ENCODE measurements at places on chromosomes 7 and 10.

- DNase-seq = no peak
Measured at GRCh38 chr10:1036341-1036791, 10.7 kb upstream of the IDI2 start.

DNA sequence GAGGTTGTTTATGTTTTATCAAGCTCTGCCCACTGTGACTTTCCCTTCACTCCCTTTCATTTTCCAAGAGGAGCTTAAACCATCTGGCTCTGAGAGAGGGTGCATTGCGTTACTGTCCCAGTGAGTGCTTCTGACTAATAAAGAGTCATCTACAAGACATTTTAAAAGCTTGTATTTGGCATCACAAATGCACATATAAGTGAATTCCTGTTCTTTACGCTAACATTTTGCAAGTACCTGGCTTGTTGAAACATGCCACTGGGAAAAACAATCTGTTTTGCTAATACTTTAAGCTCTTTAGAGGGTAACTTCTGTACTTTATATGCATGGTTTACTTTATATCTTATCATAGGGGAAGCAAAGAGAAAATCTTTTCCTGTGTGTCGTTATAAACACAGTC is 534.6 kb upstream of the POM121L12 start:
- no peak for DNase-seq

DNA sequence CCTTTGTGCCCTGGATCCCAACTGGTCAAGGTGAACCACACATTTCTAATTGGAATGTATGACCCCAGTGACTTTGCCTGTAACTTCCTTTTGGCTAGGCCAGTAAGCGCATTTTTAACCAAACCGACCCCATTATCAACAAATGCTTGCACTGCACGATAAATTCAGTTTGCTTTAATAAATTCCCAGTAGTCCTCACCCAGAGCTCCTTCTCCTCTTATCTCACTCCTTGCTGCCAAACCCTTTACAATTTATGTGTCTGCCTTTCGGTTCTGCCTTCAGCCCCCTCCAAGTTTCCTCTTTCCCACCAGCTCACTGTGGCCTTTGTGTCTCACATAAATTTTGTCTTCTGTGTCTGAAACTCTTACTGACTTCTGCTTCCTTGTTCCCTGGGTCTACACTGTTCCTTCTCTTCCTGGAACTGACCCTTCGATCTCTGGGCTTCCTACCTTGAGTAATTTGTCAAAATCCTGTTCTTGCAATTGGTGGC is 59.0 kb downstream of the TBXAS1 start:
- no peak for DNase-seq

- DNase-seq = no peak
Measured at GRCh38 chr7:138125598-138126111, 49.4 kb downstream of the AKR1D1 start.

DNA sequence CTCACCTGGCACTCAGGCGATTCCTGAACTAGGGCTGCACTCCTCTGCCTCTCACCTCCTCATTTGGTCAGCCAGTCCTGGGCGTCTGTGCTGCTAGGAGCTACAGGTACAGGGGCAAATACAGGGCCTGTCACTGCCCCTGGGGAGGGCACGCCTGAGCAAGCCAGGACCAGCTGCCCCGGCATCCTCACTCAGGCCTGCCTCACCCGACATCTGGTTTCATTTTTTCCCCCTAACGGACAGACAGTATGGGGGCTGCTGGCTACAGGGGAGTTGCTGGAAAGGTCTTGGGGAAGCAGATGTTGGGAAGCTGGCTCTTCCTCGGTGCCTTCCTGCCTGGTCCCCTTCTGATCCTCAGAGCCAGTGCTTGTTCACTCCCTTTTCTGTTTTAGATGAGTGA is 77.3 kb upstream of the PPIF start:
- DNase-seq = no peak

DNA sequence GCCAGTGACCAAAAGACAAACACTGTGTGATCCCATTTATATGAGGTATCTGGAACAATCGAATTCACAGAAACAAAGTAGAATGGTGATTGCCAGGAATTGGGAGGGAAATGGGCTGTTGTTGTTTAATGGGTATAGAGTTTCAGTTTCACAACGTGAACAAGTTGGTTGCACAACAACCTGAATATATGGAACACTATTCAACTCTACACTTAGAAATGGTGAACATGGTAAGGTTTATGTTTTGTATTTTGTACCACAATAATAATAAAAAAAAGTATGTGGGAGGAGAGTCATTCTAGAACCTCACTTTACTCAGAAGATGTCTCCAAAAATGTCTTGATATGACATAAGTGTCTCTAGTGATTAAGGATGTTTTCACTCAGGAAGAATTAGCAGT is 85.2 kb upstream of the SGCE start:
- no peak for DNase-seq

- DNase-seq = no peak
Measured at GRCh38 chr7:315516-316265, 25.7 kb downstream of the FOXL3 start.

- no peak for DNase-seq
Measured at GRCh38 chr7:142607351-142607750, 141.9 kb upstream of the PRSS1 start.

- DNase-seq = no peak
Measured at GRCh38 chr10:70828923-70829322, 13.2 kb downstream of the SGPL1 start.

DNA sequence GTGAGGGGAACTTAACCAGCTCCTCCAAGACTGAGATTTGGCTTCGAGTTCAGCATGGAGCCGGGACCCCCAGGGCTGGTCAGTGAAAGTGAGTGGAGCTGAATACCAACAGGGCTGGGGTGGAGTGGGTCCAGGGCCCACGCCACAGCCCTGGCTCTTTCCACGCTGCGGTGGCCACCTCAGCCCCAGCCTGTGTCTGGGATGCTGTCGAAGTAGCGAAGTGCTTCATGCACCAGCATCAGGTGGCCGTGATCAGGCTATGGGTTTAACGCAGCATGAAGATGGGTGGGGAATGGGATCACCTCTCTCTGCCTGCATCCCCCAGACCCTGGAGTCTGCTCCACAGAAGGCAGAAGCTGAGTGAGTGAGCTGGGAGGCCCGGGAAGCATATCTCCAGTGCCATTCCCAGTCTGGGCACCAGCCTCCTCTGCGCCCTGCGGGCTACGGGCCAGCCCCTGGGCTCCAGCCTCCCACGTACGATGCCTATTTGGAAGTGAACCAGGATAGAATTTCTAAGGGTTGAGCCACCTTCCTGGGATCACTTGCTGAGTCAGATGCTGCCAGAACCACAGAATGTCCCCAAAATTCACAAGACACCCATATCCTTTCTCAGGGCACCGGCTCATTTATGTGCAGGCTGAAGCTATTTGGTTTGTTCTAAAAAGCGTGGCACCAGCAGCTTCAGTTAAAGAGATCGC is 131.1 kb upstream of the CHST15 start:
- no peak for DNase-seq

- DNase-seq = no peak
Measured at GRCh38 chr7:5691606-5692005, 89.9 kb downstream of the RNF216 start.

GRCh38 chr10:132575320-132576201 is 38.0 kb downstream of the INPP5A start:
- DNase-seq = peak; percentile 76

- no peak for DNase-seq
Measured at GRCh38 chr7:38207843-38208242, 29.8 kb downstream of the STARD3NL start.

GRCh38 chr7:158355456-158356065 is 232.1 kb downstream of the PTPRN2 start:
- no peak for DNase-seq

- DNase-seq = no peak
Measured at GRCh38 chr10:117136391-117136975, 1.6 kb downstream of the VAX1 start.

GRCh38 chr7:135334830-135335543 is 101.3 kb downstream of the STRA8 start:
- no peak for DNase-seq

DNA sequence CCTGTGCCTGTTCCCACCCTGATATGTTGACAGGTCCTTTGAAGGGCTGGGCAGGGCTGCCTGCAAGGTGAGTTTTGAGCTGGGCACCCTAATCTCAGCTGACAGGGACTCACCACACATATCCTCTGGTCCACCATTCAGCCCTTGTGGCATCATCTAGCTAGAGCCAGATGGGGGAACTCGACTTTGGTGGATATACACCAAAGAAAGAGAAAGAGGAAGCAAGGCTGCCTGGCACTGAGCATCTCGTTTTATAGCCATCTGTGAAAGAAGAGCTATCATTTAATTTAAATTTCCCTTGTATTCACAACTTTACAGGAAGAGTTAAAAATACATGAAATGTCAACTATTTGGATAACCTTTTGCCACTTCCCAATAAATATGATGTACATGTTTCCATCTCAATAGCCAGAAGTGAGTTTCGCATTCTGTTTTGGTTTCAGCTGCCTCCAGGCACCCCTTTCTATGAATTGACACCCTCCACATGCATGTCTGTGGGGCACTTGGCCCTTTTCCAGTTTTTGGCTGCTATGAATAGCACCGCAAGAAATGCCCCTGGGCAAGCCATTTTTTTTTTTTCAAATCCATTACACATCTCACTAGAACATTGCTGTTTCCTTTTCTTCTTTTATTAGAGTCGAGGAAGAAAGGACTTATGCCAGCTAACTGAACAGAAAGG is 22.9 kb upstream of the GRB10 start:
- no peak for DNase-seq

GRCh38 chr10:124353896-124354295 is 64.8 kb downstream of the OAT start:
- DNase-seq = no peak

- no peak for DNase-seq
Measured at GRCh38 chr7:29881724-29882123, 75.4 kb downstream of the WIPF3 start.

DNA sequence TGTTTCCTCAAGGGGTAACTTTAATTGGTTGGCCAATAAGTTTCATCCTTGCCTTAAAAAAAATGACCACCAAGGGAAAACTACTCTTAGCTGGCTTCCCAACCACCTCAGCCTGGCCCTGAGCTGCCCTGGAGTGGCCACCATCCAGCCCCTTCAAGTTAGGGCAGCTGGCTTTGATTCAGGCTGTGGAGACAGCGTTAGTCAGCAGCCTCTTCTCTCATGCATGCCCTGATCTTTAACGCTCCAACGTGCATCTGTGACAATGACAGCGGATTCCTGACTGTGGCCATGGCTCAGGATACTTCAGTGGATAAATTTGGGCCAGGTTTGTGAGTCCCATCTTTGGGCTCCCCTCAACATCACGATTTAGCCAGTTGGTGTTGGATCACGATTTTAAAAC is 111.6 kb downstream of the RBM20 start:
- no peak for DNase-seq

DNA sequence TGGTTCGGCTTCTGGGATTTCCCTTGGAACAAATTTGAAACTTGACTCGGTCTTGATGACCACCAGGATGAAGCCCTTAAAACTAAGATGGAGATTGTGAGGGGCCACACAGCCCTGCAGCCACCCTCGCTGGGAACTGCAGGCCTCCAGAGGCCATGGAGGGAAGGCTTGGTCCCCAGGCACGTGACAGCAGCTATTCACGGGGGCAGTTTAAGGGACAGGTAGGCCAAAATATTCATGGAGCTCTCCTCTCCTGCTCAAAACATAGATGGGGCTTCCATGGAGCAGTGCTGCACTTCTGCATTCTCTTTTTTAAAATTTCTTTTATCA is 137.0 kb downstream of the ADCY1 start:
- DNase-seq = no peak

GRCh38 chr7:56199639-56200038 is 83.4 kb upstream of the NUPR2 start:
- DNase-seq = no peak

DNA sequence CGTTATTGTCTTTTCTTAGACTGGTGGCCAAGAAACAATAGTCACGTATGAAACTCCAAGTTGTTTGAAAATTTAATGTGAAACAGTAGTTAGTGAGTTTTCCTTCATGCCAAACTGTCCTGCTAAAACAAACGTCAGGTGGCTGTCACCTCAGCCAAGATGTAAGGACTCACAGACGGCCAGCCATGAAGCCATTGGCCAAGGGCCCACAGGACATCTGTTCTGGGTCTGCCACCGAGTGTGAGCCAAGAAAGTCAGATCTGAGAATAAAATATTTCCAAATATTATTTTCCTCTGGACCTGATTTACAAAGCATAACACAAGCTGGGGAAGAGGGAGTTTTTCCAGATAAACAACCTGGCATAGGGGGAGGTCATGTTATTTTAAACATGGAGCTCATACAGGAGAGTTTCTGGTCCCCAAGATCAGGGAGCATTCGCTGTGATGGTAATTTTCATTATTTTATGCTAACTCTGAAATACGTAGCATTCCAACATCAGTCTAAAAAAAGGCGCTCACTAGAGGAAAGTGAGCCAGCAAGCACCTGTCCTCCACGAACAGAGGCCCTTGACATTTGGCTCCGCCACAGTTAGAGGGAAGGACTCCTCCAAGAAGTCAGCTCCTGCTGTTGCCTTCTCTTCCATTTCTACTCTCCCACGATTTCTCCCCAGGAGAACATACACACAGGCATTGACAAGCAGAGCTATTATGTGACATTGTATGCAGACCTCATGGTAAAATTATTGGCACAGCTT is 38.9 kb upstream of the LANCL2 start:
- no peak for DNase-seq

- no peak for DNase-seq
Measured at GRCh38 chr10:112203328-112204076, 19.9 kb upstream of the GPAM start.

GRCh38 chr10:1737222-1738061 is at the start of gene ADARB2:
Gene ADARB2 (minus strand): TSS chr10:1737525.
- no peak for DNase-seq

- DNase-seq = no peak
Measured at GRCh38 chr7:20918156-20918555, 131.5 kb upstream of the SP8 start.

DNA sequence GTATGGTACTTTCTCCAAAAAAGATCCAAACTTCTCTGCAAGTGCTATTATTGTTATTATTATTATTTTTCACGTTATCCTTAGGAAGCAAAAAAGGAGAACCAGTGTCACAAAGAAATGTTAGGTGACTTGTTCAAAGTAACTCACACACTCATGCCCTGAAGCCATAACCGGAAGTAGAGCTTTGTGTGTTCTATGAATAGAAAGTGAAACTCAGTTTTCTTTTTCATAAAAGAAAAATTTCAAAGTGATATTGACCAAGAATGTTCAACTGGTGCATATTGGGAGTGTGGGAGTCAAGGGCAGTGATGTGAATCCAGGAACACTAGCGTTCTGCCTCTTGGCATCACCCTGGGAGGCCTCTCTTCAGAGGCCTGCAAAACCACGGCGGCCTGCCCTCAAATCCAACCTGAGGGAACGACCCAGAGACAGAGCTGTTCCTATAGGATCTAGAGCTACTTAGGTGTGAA is 106.1 kb downstream of the PRKCQ start:
- peak; percentile 50 for DNase-seq

DNA sequence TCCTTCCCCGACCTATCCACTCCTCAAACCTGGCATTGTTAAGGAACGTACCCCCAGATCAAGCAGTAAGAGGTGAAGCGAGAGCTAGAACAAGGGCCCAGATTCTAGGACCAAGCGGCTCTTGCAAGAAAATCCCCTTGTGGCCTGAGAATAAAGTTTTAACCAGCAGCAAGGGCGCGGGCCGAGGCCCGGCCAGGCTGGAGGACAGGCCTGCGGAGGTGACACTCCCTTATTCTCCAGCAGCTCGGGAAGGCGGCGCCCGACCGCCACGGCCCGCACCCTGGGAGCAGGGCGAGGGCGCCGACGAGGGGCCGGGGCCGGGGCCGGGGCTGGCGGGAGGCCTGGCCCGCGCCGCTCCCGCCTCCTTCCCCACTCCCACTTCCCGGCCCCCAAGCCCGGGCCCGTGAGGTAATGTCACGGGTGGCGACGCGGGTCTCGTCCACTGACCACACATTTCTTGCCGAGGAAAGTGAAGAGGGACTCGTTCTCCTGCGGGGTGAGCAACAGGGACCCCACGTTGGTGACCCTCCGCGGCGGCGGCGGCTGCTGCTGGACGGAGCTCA is 551 bp downstream of the WASL start:
- DNase-seq = no peak

Measured in GF-D8 (cell line).